Placental epithelial cell (primary cell): ENCODE measurements at places on chromosomes 7 and 10. TPM values are rescaled to one million over a fixed set of nuclear protein-coding genes. Genes with fewer than 3 reads are reported as not detected.

Gene GIMAP8
- not detected in 2 replicates for total RNA-seq

Gene WDFY4
- total RNA-seq: not detected in 2 replicates

Gene EEF1AKMT2
- total RNA-seq: 15.0 and 15.7 TPM in 2 replicates

Gene PPP1R17
- not detected in 2 replicates for total RNA-seq

Gene SFMBT2
- 0.11 and 0.39 TPM in 2 replicates for total RNA-seq

Gene SLC18A3
- 44.6 and 59.7 TPM in 2 replicates for total RNA-seq

Gene DRGX
- total RNA-seq: not detected in 2 replicates

Gene SPOCK2
- under 0.01 and 0.39 TPM in 2 replicates for total RNA-seq

Gene TMEM213
- not detected in 2 replicates for total RNA-seq

Gene C7orf57
- 0.11 and 0.39 TPM in 2 replicates for total RNA-seq

Gene MINDY4
- total RNA-seq: 4.0 and 4.7 TPM in 2 replicates

Gene VWA2
- under 0.01 TPM in 1 of 2 replicates, not detected in the other for total RNA-seq

Gene R3HCC1L
- total RNA-seq: 18.8 and 25.2 TPM in 2 replicates

Gene SPDYE9
- not detected in 2 replicates for total RNA-seq

Gene ADRA2A
- total RNA-seq: 0.79 and 2.4 TPM in 2 replicates

Gene PIP
- not detected in 2 replicates for total RNA-seq

Gene AGAP9
- total RNA-seq: 3.5 and 11.4 TPM in 2 replicates

Gene GSTO1
- total RNA-seq: 85.2 and 161 TPM in 2 replicates

Gene MOGAT3
- not detected in 2 replicates for total RNA-seq

Gene ZFYVE27
- total RNA-seq: 15.7 and 19.2 TPM in 2 replicates

Gene HMX3
- total RNA-seq: not detected in 2 replicates

Gene CCDC136
- total RNA-seq: 0.65 and 1.2 TPM in 2 replicates

Gene AKR1C4
- not detected in 2 replicates for total RNA-seq

Gene PRR15
- 286 and 623 TPM in 2 replicates for total RNA-seq

Gene HMX2
- total RNA-seq: not detected in 2 replicates

Gene OR2A42
- not detected in 2 replicates for total RNA-seq

Gene LOXL4
- total RNA-seq: 3.8 and 5.5 TPM in 2 replicates

Gene SPAM1
- not detected in 2 replicates for total RNA-seq

Gene GDF10
- total RNA-seq: not detected in 2 replicates

Gene LFNG
- 0.79 and 9.1 TPM in 2 replicates for total RNA-seq

Gene HTR7
- 0.39 TPM in 1 of 2 replicates, not detected in the other for total RNA-seq

Gene VWDE
- 0.11 TPM in 1 of 2 replicates, not detected in the other for total RNA-seq

Gene CRYGN
- not detected in 2 replicates for total RNA-seq

Gene ANXA8L1
- total RNA-seq: 465 and 960 TPM in 2 replicates

Gene ABCB4
- total RNA-seq: not detected in 2 replicates

Gene ATOH7
- under 0.01 TPM in 1 of 2 replicates, not detected in the other for total RNA-seq

Gene ITPRID1
- total RNA-seq: under 0.01 TPM in 1 of 2 replicates, not detected in the other

Gene TET1
- total RNA-seq: 1.3 and 3.9 TPM in 2 replicates

Gene AGMO
- not detected in 2 replicates for total RNA-seq

Gene ARID5B
- total RNA-seq: 18.2 and 18.5 TPM in 2 replicates

Gene ZC3HAV1L
- 50.3 and 55.2 TPM in 2 replicates for total RNA-seq

Gene PROSER2
- total RNA-seq: 11.8 and 40.6 TPM in 2 replicates

Gene HTR5A
- not detected in 2 replicates for total RNA-seq

Gene JAKMIP3
- total RNA-seq: under 0.01 TPM in 2 replicates

Gene OGDH
- 68.3 and 124 TPM in 2 replicates for total RNA-seq

Gene DNA2
- 5.0 and 6.7 TPM in 2 replicates for total RNA-seq

Gene ADAMTS14
- under 0.01 TPM in 1 of 2 replicates, not detected in the other for total RNA-seq
